ENCODE measurements at places on chromosomes 3 and 15. TPM values are rescaled to one million over a fixed set of nuclear protein-coding genes. Genes with fewer than 3 reads are reported as not detected.

The IGF1R gene
- total RNA-seq = 39.1 TPM

The SCAANT1 gene
- not detected for total RNA-seq

The FSTL1 gene
- 69.0 TPM for total RNA-seq

The TAGLN3 gene
- total RNA-seq = not detected

The ALPK3 gene
- total RNA-seq = 0.09 TPM

The DPPA2 gene
- not detected for total RNA-seq

The KLHL40 gene
- not detected for total RNA-seq

The RYR3 gene
- total RNA-seq = 0.01 TPM
